ENCODE measurements at places on chromosomes 5 and 9.

- DNase-seq = no peak
These were observed 931.6 kb downstream of the EFNA5 start for GRCh38 chr5:106739127-106739526.

DNA sequence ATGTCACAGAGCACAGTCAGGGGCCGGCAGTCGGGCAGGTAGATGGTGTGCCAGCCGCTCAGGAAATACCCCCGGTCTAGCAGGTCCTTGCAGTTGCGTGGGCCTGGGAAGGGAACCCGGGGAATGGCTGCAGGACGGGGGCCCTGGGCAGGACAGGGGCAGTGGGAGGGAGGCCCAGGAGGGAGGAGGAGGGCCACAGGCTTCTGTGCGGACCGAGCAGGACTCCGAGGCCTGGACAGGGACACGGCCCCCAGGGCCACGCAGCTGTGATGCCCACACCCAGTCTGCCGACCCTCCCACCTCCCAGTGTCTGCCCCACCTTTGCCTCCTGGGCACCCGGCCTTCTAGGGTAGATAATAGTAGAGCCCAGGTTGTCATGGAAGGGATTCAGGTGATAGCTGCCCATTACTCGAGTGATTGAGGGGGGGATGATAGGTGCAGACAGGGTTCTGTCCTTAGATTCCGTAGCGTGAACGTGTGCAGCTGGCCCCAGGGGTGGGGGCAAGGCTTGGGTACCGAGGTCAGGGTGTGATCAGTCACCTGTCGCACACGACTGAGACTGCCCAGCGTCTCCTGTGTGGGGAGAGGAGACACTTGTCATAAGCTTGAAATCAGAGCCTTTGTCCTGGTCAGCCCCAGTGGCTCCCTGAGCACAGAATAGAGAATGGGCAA, 4.5 kb downstream of the FCN1 start:
- DNase-seq = no peak

DNA sequence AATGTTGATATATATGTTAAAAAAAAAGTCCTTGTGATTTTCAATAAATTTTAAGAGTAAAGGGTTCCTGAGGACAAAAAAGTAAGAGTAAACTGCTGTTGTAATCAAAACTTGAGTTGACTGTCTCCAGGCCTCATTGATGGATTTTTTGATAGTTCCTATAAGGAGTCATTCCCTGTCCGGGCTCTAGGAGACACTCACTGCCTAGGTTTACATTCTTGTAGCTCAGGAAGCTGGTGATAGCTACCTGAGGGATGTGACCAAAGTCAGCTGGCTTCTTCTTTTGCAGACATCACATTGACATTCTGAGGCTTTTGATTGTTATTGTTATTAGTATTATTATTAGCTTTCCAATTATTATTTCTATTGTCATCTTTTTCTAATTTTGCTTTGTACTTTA, 116.5 kb upstream of the FBXL7 start:
- DNase-seq = no peak

DNA sequence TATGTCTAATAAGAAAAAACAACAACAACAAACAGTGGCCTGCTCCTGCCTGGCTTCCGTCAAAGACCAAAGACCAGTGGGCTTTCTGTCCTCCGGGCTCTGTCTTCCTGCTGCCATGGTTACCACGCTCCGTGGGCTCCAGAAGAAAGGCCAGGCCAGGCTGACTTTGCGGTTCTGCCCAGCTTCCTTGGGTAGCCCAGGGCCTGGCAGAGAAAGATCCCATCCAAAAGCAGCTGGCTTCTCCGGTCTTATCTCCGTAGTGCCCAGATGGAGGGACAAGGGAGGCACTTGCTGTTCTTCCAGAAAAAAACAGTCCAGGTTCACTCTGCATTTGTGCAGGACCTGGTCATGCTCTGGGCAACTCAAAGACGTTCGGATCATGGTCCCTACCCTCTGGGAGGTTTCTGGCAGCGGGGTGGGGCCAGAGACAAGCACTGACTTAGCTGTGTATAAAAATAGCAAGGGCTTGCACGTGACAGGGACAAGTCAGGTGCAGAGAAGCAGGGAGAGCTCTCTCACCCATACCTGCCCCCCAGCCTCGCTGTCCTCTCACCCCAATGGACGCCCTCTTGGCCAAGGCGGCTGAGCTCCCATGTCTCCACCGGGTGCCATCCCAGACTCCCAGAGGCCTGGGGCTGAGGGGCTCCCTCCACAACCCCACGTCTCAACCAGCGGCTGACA, 212.2 kb downstream of the C9orf50 start:
- DNase-seq = no peak

DNA sequence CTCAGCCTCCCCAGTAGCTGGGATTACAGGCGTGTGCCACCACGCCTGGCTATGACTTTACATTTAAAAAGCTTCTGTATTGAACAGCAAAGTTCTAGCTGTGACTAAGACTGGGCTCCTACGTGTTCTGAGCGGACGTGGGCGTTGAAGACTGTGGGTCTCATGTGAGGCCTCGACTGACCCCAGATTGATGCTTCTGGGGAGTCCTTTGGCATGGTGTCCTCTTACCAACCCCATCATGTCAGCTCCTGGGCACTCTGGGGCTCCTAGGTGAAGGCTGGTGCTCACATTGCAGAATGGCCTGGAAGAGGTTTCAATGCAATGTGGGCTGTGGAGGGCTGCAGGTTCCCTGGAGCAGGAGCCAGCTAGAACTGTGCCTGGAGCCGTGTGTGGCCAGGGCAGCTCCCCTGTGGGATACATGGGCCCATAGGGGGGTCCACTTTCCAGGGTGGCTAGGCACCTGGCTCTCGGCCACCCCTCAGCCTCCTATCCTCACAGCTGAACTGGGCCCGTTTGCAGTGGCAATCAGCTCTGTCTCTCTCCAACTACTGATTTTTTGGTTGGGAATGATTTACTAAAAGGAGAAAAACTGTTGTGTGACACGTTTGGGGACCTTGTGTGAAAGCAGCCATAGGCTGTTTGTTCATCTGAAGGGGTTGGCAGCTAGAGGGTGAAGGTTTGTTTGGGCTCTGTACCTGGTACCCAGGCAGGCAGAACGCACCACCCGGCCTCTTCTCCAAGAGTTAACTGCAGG, 29.7 kb downstream of the SLC25A25 start:
- no peak for DNase-seq

DNA sequence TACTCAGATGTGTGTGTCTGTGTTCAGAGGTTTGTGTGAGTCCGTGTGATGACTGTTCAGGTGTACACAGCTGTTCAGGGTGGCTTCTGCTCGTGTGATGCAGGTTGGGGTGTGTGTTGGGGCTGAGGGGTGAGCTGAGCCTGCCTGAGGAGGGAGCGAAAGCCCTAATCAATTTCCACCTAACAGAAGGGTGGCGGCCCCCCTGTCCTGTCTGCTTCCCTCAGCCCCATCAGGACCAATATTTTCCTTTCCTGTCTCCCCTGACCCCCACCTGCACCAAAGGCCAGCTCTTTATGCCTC, 30.2 kb downstream of the LHX2 start:
- no peak for DNase-seq

DNA sequence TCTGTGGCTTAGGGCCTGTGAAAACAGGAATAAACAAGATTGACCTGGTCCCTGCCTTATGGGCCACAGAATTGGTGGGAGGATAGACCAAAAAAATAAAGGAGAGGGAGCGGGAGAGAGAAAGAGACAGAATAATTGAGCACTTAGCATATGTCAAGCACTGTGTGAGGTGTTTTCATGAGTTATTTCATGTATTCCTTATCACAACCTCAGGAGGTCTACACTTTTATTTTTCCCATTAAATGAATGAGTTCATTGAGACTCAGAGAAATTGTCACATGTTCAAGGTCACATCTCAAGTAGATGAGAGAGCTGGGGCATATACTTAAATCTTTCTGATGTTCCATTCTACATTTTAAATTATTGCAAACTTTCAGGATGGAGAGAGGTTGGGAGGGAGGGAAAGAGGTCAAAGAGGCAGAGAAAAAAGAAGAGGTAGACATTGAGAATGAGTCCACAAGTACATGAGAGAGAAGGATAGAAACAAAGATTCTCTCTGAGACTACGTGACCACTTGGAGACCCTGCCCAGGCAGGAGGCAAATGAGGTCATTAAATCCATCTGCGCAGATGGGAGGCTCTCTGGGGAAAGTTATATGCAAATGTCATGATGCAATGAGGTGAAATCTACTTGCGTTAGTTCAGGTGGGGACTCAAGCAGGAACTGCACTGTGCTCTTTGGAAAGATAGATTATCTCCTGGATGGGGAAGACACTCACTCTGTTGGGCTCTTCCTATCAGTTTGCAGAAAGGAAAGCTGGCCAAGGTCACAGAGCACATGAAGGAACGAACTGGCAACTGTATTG, 241.5 kb downstream of the PAPPA start:
- no peak for DNase-seq

- no peak for DNase-seq
These were observed 13.0 kb downstream of the ACTL7B start for GRCh38 chr9:108842610-108843295.

DNA sequence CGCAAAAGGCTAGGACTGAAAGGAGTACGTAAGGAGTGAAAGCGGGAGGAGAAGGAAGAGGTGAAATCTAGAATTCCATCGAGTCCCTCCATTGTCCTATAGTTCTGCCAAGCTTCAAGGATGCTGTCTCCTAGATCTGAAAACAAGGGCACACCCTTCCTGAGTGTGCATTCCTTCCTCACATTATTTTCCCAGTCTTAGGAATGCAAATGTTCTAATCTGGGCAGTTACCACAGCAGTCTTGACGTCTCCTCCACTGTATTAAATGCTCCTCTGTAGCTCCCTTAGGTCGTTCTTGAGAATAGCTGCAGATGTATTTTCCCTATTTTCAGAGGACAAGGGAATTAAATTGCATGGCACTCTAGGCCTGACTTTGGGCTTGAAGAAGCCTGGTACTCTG, 127.6 kb downstream of the SLIT3 start:
- no peak for DNase-seq

- DNase-seq = no peak
These were observed 182.7 kb downstream of the OLFM1 start for GRCh38 chr9:135269912-135270830.

DNA sequence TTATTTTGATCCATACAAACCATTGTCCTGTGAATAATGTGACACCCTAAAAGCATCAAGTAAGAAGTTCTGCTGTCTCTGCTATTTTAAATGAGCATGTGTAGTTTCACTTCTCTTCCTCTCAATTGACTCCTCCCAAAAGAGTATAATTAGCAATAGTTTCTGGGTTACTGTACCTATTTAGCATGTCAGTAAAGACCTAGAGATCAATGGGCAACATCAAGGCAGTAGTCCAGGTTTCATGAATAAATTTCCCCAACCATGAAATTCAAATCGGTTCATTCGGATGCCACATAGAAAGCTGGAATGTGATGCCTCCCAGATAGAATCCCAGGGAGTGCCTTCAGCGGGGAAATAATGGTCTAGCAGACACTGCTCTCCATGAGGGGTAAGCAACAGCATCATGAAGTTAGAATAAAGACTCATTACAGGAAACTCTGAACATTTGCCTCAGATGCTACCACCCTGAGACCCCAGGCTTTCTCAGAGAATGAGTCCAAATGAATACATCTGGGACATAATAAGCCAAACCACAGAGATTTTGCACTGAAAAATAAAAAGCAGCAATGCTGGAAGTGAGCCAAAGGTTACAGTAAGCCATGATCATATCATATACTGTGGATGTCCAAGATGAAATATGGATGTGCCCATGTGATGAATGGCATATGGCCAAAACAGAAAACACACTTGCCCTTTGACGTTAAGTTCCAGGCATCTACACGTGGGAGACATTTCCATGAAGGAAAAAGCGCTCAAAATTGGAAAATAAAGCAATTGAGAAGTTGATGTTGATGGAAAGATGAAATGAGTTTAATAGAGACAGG, 1107.0 kb upstream of the SEMA6A start:
- DNase-seq = no peak

DNA sequence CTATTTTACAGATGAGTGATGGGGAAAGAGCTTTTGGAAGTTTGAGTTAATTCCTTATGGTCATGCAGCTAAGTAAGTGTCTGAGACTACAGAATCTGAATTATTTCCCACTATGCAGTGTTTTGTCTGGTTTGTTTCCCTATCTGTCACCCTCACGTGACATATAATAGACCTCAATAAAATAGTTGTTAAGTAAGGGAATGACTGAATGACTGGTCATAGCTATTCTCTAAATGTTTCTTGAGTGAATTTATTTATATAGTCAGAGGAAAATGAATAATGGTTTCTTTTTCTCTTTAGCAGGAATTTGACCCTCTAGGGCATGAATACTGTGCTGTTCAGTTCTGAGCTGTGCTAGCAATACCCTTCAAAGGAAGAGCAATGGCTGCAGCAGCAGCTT, 10.3 kb downstream of the TRIM32 start:
- DNase-seq = no peak

DNA sequence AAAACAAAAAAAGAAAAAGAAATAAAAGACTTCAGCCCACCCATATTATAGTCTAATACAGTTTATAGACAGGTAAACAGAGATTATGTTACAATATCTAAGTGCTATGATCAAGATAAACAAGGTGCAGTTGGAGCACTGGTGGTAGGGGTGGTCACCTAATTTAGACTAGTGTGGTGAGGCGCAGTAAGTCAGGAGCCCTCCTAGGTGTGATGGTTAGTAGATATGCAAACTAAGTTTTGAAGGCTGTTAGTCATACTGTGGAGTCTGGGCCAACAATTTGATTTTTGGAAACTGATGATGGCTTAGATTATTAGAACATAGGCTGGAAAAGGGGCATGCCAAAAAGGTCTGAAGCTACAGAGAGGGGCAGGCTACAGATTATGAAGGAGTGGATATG, 14.7 kb downstream of the NIPBL start:
- no peak for DNase-seq

GRCh38 chr5:126377424-126377823, 45.8 kb upstream of the GRAMD2B start:
- DNase-seq = no peak

- no peak for DNase-seq
These were observed 479.0 kb downstream of the CAAP1 start for GRCh38 chr9:26413611-26414010.

GRCh38 chr9:135783540-135784245, 81.7 kb downstream of the KCNT1 start:
- no peak for DNase-seq

- no peak for DNase-seq
These were observed 455 bp downstream of the OLFM1 start for GRCh38 chr9:135087899-135088347.

DNA sequence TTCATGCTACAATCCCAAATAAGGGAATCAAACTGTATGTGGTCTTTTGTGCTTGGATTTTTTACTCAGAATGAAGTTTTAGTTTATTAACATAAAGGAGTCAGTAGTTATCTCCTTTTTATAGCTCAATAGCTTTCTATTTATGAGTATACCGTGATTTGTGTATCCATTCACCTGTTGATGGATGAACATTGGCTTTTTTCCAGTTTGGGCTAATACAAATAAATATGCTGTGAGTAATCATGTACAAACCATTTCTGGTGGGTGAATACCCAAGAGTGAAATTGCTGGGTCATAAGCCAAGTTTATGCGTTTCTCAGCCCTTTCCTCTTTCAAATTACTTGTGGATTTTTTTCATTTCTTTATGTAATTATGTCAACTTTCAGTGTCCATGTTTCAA, 395.3 kb downstream of the OSTF1 start:
- no peak for DNase-seq

GRCh38 chr9:121734465-121734864, 83.0 kb downstream of the DAB2IP start:
- no peak for DNase-seq

- DNase-seq = no peak
These were observed 25.3 kb upstream of the SLC1A3 start for GRCh38 chr5:36581070-36581469.
